ENCODE measurements at places on chromosomes 7 and 10.
A peak's percentile ranks its signal among the peaks of the same experiment; 100 is the strongest.

DNA sequence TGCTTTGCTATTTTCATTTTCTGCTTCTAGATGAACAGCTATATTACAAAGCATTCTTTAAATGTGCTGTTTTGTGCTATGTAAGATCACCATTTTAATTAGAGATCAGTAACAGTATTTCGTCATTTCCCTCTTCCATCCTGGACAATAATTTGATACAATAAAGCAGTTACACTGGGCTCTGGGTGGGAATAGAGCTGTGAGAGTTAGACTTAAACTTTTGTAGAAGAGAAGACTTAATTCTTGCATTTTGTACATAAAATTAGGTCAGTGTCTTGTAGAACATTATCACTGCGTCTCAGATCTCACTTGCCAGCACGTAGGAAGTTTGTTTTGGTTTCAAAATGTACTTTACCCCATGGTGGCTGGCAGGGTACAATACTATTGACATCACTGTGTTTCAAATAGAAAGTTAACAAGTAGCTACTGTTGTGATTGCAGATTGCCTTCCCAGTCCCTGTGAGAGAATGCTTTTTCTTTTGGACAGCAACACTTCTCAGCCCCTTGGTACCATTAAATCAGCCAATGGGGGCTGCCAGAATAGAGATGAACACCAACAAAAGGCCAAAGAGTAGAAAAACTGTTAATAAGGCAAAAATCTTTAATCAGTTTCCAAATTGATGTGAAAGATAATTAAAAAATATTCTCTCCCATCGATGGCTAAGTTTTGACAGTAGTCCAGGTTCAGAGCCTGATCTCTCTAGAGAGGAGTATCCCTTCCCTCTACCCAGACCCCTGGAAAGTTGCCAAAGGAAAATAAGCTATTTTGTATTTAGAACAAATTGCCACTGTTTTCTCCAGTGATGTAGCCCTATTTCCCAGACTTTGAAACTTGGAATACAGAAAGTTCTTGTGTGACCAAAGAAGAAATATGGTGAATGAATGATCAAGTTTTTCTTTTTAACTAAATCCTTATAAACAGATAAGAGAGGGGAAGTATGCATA lies 35.1 kb downstream of the SMNDC1 start:
- DNase-seq: peak; percentile 18

- peak; percentile 14 for DNase-seq
Measured at GRCh38 chr7:26580711-26581110, 283.7 kb downstream of the SKAP2 start.

- peak; percentile 67 for DNase-seq
Measured at GRCh38 chr7:98400542-98401340, at the start of gene BAIAP2L1. Gene BAIAP2L1, minus strand, starts transcription at chr7:98401090. Its CDS starts 238 bp downstream, at chr7:98400852.

GRCh38 chr10:23966504-23967051 lies 242.4 kb upstream of the KIAA1217 start:
- DNase-seq: no peak

DNA sequence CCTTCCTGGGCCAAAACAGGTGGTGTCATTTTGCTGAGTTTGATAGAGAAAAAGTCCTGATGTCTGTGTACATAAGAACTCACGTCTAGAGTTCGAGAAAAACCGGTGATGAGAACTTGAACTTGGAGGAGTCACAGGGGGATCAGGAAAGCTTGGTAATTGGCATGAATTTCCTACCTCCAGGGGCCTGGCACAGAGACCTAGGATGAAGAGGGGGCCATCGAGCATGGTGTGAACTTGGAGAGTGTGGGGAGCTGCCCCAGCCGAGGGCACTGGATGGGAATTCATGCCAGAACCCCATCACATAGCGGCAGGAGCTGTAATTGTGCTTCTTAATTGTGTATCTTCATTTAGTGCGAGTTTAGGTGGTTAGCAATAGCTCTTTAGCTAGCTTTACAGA lies 82.2 kb downstream of the CUX1 start:
- no peak for DNase-seq

DNA sequence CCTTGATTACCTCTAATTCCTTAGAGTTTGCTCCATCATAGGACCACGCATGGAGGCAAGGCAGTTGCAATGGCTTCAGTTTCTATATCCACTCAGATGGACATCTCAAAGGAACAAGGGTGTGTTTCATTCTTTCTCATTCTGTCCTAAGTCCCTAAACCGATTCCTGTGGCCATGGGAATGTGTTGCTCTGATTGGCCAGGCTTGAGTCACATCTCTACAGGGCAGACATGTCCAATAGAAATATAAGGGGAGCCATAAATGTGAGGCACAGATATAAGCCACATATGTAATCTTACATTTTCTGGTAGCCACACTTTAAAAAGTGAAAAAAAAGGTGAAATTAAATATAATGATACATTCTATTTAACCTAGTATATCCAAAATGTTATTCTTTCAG lies 16.9 kb upstream of the DLD start:
- DNase-seq: no peak

DNA sequence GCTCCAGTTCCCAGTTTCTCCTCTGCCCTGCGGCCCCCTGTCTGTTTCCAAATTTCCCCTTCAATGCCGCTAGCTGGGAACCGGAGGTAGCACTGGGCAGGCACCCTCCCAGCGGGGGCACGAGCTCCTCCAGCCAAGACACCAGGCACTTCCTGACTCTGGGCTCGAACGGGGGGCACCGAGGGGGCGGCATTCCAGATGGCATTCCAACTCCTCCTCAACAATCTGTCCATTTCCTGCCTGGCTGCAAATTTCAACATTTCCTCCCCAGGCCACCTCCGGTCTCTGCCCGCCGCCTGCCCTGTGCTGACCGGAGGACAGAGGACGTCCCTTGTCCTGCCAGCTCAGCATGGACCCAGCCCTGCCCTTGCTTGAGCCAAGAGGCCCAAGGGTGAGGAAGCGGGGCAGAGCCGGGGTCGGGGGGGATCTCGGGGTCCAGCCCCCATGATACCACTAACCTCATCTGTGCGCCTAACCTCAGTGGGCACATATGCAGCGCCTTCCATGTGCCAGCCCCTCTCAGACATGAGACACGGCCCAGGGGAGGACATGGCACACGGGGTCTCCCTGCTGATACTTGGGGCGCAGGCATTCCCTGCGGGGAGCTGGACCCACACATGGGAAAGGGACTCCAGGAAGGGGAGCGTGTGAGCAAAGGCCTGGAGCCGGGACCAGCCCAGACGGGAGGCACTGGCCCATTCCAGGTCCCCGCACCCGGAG lies 58.0 kb downstream of the PDGFA start:
- no peak for DNase-seq

GRCh38 chr7:28430616-28431015 lies 18.3 kb downstream of the CREB5 start:
- no peak for DNase-seq

DNA sequence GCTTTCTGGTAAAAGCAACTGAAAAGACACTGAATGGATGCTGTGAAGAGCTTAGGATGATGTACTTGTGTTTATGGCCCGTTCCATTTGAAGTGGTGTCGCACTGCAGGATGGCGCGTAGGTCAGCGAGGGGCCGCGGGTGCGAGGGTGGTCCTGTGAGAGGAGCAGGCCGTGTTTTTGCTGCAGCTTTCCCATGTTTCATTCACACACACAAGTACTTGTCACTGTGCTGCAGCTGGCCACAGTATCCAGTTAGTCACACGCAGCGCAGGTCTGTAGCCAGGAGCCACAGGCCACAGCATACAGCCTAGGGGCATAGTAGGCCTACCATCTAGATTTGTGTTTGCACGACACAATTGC lies 23.2 kb downstream of the WIPI2 start:
- no peak for DNase-seq

GRCh38 chr7:115822380-115822779 lies 208.2 kb downstream of the TFEC start:
- no peak for DNase-seq

- no peak for DNase-seq
Measured at GRCh38 chr7:148872188-148872587, 11.9 kb downstream of the EZH2 start.

DNA sequence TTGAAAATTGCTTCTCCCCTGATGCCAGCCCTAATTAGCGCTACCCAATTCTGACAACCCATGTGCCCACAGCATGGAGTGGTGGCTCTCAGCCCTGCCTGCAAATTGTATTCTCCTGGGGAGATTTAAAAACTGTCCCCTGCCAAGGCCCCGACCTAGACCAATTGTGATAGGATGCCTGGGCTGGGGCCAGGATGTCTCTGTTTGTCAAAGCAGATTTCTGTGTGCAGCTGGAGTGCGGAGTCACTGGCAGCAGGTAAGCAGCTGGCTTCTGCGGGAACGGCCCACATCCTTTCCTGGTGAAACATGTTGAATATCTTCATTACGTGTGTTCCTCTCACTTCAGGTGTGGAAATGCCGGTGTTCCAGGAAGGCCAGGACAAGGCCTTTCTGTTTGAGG lies 238.6 kb downstream of the WDR37 start:
- no peak for DNase-seq

DNA sequence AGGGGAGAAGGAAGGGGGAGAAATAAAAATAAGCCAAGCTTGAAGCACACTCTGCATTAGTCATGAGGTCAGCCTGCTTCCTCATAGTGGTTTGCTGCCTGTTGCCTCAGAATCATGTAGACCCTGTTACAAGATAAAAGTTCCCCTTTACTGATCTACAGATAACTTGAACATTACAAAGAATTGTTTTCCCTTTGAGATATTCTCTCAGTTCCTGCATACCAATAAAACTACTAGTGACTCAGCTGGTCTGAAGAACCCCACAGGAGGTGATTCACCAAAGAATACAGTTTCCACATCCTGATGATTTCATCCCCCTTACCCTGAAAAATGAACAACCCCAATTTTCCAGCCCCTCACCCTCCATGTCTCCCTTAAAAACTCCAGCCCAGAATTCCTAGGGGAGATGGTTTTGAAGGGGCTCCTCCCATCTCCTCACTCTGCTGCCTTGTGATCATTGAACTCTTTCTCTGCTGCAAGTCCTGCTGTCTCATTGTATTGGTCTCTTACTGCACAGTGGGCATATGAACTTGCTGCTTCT lies 31.5 kb upstream of the NRP1 start:
- peak; percentile 35 for DNase-seq

GRCh38 chr7:41754046-41754445 lies 51.2 kb upstream of the INHBA start:
- no peak for DNase-seq

DNA sequence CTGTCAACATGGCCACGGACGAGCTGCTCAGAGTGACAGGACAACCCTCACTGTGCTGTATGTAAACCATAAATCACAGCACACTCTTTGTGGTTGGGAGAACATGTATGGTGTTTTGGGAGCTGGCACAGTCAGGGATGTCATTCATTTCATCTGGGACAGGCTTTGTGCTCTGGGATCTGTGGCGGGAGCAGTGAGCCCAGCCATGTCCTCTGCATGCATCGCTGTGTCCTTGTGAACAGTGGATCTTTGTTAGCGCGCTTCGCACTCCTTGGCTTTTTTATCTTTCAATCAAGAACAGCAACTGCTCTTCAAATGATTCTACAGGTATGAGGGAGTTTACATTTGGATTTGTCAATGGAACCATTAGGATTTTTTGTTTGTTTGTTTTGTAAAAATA lies 7.1 kb downstream of the CCM2 start:
- DNase-seq: no peak

DNA sequence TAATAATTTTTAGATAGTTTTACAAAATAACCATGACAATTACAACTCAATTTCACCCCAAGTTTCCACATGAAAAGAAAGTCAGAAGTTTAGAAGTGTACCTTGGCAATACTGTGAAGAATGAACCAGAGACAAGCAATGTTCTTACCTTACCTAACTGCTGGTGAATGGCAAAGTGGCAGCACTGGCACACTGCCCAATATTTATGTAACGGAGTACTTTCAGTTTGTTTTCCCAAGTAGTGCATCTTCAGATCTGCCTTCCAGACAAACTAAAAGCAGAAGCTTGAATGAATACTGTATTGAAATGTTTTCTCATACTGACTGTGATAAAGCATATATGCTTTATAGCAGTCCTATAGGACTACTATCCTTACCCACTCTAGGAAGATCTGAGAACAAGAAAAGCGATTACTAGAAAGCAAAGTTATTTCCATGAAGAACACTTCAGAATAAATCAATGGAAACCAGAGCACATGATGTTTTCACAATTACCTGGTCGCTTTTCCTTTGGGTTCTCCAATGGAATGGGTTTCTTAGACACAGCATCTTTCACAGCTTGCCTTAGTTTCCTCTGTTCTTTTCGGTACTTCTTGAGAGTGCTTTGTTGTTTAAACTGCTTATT lies 1.5 kb downstream of the NOC3L start:
- peak; percentile 27 for DNase-seq

GRCh38 chr10:73967022-73967429 lies 30.9 kb upstream of the VCL start:
- DNase-seq: no peak

GRCh38 chr7:50729962-50730361 lies 52.7 kb downstream of the GRB10 start:
- DNase-seq: no peak

DNA sequence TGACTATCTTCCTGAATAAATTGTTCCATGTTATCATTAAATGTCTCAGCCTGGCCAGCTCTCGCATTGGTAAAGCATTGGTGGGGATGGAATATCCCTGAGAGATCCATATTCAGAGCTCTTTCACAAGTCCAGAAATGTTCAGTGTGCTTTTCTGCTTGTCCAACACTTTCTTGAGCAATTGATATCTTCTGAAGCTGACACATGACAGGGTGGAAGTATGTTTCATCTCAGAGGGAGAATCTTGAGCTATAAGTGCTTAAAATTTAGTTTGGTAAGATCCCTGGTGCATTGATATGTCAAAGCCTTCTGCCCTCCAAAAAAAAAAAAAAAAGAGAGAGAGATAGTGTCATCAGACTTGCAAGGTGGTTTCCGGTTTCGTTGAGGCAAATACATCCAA lies 7.4 kb downstream of the IFIT3 start:
- no peak for DNase-seq

GRCh38 chr10:77004917-77005564 lies 632.6 kb downstream of the KCNMA1 start:
- DNase-seq: peak; percentile 70

GRCh38 chr7:52897713-52898112 lies 137.7 kb upstream of the POM121L12 start:
- DNase-seq: no peak

DNA sequence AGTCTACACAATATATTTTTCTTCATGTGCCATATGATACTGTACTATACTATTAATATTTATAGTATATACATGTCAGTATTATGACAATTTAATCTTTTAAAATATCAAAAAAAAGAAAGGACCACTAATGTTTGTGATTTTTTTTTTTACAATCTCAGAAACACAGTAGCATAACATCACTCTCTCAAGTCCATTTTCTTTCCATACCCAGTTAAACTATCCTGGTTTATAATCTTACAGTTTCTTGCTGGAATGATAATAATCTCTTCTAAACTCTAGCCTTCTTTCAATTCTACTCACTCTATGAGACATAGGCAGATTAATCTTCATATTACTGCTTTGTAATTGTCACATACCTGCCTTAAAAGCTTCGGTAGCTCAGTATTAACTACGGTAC lies 8.9 kb upstream of the PHYHIPL start:
- DNase-seq: no peak

- DNase-seq: no peak
Measured at GRCh38 chr10:9834434-9834833, 1183.2 kb upstream of the CELF2 start.

All from A673 (cell line).